ENCODE measurements at places on chromosomes 3 and 15.

DNA sequence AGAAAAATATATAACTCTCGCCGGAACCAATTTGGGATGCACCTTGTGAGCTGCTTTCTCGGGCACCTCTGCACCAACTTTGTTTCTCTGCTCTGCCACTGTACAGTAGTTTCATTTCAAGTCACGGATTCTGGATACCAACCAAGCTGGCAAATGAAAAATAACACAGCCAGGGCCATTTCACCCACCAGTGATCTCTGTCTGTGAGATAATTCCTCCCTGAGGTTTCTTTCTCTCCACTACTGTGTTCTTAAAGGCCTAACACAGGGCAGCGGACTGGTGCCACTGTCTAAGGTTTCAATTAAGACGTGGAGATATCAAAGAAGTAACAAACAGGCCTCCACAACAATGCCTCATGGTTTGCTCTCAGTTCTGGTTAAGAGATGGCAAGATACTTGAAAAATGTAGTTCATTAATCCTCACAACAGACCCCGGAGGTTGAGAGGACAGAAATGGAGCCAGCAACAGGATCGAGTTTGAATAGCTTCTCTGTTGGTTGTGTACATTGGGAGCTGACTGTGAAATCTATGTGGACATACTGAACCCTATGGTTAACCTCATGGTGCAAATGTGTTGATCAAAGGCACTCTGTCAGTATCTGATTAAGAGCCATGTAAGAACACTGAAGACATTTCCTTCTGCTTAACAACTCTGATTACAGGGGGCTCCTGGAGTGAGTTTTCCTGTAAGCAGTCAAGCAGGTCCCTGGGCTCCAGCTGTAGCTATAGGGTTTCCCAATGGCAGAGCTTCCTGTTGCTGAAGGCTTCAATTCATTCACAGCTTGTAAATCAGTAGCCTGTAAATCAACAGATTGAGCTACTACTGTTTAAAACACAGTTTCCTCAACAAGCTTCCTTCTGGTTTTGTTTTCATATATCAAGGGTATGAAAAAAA is 470.5 kb downstream of the EPHA3 start:
- no peak for DNase-seq

- no peak for DNase-seq
Measured at GRCh38 chr15:88012233-88012632, 244.3 kb downstream of the NTRK3 start.

GRCh38 chr3:14725013-14725412 is 50.1 kb downstream of the C3orf20 start:
- DNase-seq: no peak

DNA sequence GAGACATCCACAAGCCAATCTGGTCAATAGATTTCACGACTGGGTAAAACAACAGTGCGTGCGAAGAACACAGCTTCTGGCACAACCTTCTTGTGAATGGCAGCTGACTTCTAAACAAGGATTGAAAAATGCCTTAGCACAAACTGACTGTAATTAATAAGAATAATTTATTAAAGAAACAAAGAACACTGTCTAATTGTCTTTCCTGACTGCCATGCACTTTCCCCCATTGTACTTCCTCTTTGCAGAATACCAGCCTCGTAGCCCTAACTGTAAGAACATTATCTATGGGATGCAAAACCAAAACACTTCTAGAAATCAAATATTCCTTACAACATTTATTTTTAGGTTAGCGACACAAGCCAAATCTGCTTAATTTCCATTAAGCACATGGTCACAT is 6.5 kb downstream of the FOXP1 start:
- no peak for DNase-seq

- no peak for DNase-seq
Measured at GRCh38 chr3:177713928-177714900, 516.9 kb upstream of the TBL1XR1 start.
